ENCODE measurements at places on chromosomes 7 and 10.

- DNase-seq: no peak
These were observed 27.6 kb downstream of the ERLIN1 start for GRCh38 chr10:100158044-100158805.

- no peak for DNase-seq
These were observed 347.8 kb downstream of the ETV1 start for GRCh38 chr7:13641714-13642113.

GRCh38 chr10:116907245-116907987 lies 58.1 kb downstream of the ENO4 start:
- no peak for DNase-seq

DNA sequence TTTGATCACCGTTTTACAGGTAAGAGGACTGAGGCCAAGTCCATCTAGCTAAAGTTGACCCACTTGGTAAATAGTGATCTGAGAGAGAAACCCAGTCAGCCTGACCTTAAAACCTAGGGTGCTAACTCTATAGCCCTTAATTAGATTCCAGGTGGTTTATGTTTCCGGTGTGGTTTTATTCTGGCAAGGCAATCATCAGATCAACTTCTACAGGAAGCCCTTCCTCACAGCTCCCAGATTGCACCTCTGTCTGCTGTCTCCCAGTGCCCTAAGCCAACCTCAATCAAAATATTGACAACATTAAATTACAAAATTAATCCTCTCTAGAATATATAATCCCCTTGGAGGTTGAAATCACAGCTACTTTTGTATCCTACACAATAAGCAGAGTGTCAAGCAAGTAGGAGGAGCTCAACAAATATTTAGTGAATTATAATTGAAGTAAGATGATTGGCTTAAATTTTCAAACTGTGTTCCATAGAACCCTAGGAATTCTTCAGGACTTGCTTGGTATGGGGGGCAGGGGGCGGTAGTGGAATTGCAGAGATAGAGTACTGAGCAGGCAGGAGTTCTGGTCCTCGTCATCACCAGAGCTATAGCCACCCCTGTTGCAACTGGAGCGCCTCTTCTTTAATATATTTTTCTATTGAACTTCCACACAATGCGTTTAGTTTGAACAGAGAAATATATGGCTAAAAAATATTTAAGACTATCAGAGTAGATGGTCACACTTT lies 692.8 kb upstream of the LRRN3 start:
- no peak for DNase-seq

DNA sequence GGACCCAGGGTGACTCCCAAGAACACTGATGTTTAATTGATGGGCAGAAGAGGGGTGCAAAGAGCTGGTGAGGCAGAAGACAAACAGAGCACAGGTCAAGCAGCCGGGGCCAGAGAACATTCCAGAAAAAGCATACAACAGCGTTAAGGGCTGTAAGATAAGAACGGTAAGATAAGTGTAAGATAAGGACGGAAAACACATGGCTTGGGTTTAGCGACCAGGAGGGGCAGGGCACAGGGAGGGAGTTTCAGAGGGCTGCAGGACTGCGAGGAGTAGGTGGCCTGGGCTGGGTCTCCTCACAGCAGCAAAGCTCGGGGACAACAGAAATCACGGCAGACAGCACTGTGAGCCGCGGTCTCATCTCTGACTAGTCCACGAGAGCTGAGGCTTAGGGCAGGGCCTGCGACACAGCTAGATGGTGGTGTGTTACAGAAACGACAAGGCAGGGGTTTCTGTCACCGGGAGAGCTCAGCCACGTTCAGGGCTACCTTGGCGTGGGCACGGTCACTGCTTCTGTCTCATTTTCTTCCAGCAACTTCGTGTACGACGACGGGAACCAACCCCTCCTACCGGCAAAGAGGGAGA lies 24.6 kb downstream of the BRI3 start:
- no peak for DNase-seq

DNA sequence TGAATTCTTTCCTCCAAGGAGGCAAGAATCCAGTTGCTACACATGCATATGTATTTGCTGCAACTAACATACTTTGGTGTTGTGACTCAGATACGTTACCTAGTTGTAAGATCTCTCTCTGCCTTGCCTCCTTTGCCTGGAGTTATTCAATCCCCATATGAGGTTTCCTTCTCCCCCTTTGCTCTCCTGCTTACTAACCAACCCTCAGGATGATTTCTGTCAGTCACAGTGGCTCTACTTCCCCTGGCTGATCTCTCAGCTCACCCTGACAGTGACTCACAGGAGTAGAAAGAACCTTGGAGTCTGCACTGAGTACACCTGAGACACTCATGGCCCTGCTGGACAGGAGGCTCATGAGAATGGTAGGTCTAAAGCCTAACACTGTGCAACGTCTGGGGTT lies 92.0 kb downstream of the TMEM106B start:
- no peak for DNase-seq

- no peak for DNase-seq
These were observed 24.4 kb downstream of the C10orf120 start for GRCh38 chr10:122675278-122675677.

- no peak for DNase-seq
These were observed 225.5 kb downstream of the KLF6 start for GRCh38 chr10:3559527-3559926.

DNA sequence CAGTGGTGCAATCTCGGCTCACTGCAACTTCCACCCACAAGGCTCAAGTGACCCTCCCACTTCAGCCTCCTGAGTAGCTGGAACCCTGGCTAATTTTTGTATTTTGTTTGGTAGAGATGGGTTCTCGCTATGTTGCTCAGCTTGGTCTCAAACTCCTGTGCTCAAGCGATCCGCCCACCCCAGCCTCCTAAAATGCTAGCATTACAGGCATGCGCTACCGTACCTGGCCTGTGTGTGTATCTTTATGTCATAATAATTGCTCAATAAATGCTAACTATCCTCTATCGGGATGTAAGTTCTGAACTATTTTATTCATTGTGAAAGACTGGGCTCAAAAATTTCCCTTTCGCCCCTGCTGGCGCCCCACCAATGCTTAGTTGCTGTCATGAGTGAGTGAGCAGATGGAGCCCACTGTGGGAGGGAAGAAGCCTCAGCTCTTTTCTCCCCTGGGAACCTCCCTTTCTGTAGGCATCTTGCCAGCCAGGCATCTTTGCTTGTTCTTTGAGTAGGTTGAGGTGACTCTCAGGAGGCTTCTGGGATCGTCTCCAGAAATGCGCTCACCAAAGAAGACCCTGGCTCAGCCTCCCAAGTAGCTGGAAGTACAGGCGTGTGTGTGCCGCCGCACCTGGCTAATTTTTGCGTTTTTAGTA lies 38.3 kb downstream of the CAMK1D start:
- no peak for DNase-seq

DNA sequence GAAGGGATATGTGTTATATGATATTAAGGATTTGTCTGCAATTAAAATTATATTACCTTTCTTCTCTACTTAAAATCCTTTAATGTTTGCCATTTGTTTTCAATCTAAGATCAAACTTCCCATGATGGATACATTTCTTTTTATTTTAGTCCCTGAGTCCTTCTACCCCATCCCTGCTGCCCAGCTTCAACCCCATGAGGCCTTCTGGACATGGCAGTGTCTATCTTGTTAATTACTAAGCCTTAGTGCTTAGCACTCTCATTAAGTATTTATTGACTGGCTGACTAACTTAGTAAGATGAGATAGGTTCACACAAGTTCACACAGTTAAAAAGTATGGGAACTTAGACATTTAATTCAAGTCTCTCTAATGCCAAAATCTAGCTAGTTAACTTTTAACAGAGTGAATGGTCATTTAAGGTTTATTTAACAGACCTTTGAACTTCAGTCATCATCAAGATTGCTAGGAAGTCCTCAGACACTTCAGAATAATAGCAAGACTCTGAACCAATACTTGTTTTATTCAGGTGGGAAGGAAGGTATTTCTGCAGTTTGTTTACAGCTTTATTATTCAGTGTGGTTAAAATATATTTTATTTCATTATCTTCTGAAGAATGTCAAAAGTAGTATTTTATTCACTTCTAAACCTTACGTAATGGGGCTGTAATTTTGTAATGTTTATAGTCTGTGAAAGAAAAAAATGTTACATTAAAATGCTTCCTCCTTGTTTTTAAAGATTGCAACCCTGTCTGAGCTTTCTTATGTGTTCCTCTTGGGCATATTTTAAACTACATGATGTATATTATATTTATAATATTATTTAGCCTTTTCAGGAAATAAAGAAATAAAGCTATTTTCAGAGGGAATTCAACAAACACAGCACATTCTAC lies 848.9 kb downstream of the REEP3 start:
- no peak for DNase-seq

DNA sequence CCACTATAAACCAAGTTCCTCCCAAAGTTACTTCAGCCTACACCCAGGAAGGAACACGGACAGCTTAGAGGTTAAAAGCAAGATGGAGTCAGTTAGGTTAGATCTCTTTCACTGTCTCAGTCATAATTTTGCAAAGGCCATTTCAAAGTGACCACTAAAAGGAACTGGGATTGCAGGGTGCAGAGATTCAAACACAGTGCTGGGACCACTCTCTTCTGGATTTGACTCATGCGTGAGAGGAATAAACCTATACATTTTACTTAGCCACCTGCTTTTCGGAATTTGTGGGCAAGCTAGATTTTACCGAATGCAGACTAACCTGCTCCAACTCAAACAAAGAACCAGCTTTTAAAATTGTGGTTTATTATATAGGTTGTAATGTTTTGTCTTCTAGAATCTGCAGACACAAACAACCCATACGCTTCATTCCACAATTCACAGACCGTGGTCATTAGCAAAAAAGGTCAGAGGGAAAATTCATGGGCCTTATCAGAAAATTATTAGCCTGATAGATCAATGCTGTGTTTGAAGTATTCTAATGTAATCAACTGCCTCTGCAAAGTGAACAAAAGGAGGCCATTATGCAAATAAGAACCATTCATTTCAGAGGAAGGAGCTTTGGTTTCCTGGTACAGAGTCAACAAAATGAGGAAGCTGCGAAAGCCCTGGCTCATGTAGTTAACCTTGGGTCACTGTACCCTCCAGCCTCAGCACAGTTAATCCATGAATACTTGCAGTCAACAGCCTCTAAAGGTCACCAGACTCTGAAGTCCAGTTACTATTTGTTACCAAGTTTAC lies 342.7 kb upstream of the KLF6 start:
- peak; percentile 13 for DNase-seq

- DNase-seq: no peak
These were observed 5.2 kb downstream of the CSTF2T start for GRCh38 chr10:51694086-51694768.

DNA sequence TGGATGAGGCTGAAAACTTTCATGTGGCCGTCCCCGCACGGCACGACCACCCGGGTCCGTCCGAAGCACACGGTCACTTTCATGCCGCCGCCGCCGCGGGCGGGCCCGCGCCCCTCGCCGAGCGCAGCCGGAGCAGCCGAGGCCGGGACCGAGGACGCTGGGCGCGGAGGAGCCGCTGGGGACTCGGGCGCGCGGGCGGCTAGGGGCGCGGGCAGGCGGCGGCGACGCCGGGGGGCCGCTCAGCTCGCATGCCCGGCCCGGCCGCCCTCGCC lies 247 bp downstream of the PARD3 start:
- DNase-seq: no peak

DNA sequence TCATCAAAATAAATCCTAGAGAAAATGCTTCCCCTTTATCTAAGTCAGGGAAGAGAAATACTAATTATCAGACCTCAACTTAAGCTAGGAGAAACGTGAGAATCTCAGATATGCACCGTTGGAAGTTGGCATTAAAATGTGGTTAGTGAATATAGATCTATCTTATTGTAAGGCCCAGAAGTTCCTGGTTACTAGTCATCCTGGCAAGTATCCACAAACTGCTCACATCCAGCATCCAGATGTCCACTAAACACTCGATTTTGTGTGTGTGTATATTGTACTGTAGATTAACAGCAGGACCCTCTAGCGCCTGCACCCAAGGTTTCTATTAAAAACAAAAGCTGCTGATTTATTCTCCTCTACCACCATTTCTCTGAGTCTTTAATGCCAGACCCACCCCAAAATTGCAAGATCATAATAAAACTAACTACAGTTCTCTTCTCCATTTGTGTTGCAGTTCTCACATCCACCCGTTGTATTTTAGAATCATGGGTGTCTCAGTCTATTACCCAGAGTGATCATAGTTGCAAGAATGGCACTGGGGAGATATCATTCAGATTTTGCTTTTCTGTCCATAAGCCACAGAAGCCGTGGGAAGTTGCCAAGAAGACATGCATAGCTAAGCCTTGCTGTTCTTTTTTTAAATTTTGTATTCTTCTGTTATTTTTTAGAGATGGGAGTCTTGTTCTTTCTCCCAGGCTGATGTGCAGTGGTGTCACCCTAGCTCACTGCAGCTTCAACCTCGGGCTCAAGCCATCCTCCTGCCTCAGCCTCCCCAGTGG lies 165.4 kb downstream of the KIAA1217 start:
- no peak for DNase-seq

DNA sequence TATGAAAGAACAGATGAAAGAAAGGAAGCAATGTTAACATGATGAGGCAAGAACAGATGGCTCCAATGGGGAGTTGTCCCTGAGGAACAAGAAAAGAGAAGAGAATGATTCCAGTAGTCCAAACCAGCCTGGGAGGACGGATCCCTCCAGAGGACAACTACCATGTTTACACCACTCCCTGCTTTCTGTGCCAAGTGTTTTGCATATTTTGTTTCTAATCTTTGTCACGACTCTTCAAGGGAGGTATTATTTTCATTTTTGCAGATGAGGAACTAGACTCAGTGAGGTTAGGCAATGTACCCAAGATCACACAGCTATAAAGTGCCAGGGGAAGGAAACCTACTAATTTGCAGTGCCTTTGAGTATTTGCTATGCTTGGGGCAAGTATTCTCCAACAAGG lies 116.2 kb downstream of the PARP12 start:
- no peak for DNase-seq

- no peak for DNase-seq
These were observed 50.6 kb downstream of the HIPK2 start for GRCh38 chr7:139727151-139727705.

DNA sequence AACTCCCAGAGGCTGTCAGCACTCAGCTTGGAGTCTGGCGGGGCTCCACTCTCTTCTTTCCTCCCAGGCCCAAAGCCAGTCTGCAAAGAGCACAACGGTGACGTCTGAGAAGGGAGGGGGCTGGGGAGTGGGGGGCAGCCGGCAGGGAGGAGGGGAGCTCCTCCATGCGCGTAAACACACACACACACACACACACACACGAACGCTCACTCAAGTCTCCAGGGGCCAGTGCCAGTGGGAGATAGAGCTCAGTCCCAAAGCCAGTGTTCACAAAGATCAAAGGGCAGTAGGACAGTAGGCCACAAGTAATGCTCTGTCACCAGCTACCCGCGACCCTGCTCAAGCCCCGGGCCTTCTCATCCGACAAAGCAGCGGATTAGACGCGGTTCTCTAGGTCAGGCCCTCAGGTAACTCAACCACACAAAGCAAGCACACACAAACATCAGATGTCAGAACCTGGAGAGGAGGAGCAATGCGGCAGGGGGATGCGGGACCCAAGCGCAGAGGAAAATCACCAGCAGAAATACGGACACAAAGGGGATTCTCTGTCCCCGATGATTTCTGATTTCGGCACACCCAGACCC lies 19.9 kb downstream of the TCAF1 start:
- DNase-seq: no peak

GRCh38 chr7:73963252-73963822 lies 64.6 kb upstream of the ELN start:
- no peak for DNase-seq
